Smooth muscle cell of trachea (primary cell): ENCODE measurements at places on chromosomes 1 and 21. TPM values are rescaled to one million over a fixed set of nuclear protein-coding genes. Genes with fewer than 3 reads are reported as not detected.

The WNT4 gene
- total RNA-seq, result not detected in 2 replicates

The MPL gene
- not detected in 2 replicates for total RNA-seq

The CLCA4 gene
- not detected in 2 replicates for total RNA-seq

The LHX8 gene
- total RNA-seq, result under 0.01 TPM in 1 of 2 replicates, not detected in the other

The KRTAP12-2 gene
- not detected in 2 replicates for total RNA-seq

The C1orf141 gene
- under 0.01 TPM in 1 of 2 replicates, not detected in the other for total RNA-seq

The DYNLT4 gene
- not detected in 2 replicates for total RNA-seq

The C1orf226 gene
- 0.17 and 0.29 TPM in 2 replicates for total RNA-seq

The TRAF3IP3 gene
- total RNA-seq, result not detected in 2 replicates

The IFNLR1 gene
- not detected in 2 replicates for total RNA-seq

The SPRR1B gene
- total RNA-seq, result not detected in 2 replicates

The NHLH1 gene
- not detected in 2 replicates for total RNA-seq

The TINAGL1 gene
- 0.99 and 1.7 TPM in 2 replicates for total RNA-seq

The CTSE gene
- total RNA-seq, result not detected in 2 replicates

The CD46 gene
- 116 and 153 TPM in 2 replicates for total RNA-seq

The SYT14 gene
- 4.1 and 8.1 TPM in 2 replicates for total RNA-seq

The RHEX gene
- not detected in 2 replicates for total RNA-seq

The PDZK1IP1 gene
- 0.50 TPM in 1 of 2 replicates, not detected in the other for total RNA-seq
